ENCODE measurements at places on chromosomes 7 and 10. TPM values are rescaled to one million over a fixed set of nuclear protein-coding genes. Genes with fewer than 3 reads are reported as not detected.
A peak's percentile ranks its signal among the peaks of the same experiment; 100 is the strongest.

DNA sequence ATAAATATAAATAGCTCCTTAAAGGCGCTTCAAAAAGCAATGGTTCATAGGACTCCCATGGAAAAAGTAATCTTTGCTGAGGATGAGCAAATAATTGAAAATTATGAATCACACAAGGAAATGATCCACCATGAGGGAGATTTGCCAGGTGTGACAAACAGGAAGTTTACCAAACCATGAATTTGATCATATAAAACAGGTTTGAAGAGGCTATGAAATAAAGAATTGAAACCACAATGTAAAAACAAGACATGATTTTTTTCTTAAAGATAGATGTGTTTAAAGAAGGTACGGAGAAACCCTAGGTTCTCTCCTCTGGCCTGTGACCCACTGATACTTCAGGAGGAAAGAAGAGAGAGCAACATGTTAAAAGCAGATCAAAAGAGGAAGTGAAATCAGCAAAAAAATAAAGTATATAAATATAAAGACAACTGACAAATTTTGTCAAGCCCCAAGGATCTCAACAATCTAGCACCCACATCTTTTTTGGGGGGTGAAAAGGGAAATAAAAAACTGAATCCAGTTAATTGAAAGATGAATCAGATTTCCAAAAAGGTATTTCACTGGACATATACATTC is 111.3 kb upstream of the ASAH2 start:
- DNase-seq: no peak

GRCh38 chr10:29273478-29273877 is 15.4 kb upstream of the LYZL1 start:
- DNase-seq: no peak

DNA sequence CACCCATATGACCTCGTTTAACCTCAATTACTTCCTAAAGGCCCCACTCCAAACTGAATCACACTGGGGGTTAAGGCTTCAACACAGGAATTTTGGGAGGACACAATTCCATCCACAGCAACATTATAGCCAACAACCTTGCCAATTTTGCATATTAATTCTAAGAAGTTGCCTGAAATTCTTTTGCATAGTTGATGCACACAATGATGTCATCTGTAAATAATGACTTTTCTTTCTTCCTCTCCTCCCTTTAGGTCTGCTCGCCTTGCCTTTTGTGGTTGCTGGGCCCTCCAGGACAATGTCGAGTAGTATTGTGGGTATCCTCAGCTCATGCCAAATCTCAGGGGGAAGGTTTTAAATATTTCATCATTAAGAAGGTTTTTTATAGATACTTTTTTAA is 16.0 kb upstream of the CAMK2B start:
- no peak for DNase-seq

GRCh38 chr7:108454674-108455550 is 1.3 kb downstream of the NRCAM start:
- DNase-seq: peak; percentile 16

The SPDYE9 gene
- 0.29 TPM for polyA plus RNA-seq

- DNase-seq: no peak
Observed at GRCh38 chr7:109699661-109700060, 1130.0 kb downstream of the DNAJB9 start.

- DNase-seq: no peak
Observed at GRCh38 chr7:28395831-28396230, 16.5 kb upstream of the CREB5 start.

The FAM25A gene
- polyA plus RNA-seq: not detected

DNA sequence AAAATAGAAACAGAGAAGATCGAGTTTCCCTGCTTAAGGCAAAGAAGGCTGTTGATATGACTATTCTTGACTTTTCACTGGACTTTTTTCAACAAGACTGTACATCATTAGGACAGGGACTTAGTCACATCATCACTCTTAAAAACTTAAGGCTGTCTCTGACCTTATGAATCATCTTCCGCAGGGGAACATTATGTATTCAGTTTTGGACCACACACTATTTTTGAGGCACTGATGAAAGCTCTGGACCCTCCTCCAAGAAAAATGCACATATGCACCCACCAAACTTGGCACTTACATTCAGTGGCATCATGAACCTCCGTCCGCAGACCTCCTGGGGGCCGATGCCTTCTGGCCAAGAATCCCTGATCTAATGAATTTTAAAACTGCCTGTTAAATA is 96.4 kb downstream of the CALD1 start:
- DNase-seq: no peak

DNA sequence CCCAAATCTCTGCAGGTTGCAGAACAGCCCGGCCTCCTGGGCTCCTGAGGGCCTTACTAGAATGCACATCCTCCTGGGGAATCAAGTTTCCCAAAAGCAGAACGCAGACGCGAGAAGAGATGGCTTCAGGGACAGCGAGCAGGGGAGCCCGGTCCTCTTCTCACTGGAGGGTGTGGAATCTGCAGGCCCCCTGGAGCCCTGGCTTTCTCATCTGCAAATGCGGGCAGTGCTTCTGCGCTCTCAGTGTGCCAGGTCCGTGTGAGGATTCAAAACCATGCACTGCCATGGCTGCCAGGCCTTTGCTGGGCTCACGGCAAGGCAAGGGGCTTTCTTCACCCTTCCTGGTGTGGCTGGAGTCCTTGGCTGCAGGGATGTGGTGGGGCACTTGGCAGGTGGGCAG is 330.9 kb upstream of the MKI67 start:
- DNase-seq: no peak

- DNase-seq: no peak
Observed at GRCh38 chr7:68544851-68545250, 1053.4 kb upstream of the AUTS2 start.

GRCh38 chr7:32427769-32428291 is 62.4 kb downstream of the LSM5 start:
- peak; percentile 78 for DNase-seq

GRCh38 chr10:125155101-125155500 is 5.3 kb downstream of the CTBP2 start:
- no peak for DNase-seq

The PLAC9 gene
- 21.8 TPM for polyA plus RNA-seq

The ELOVL3 gene
- 3.4 TPM for polyA plus RNA-seq

The NXPH1 gene
- polyA plus RNA-seq: 0.23 TPM

GRCh38 chr7:151508991-151509390 is 10.7 kb downstream of the RHEB start:
- DNase-seq: no peak

DNA sequence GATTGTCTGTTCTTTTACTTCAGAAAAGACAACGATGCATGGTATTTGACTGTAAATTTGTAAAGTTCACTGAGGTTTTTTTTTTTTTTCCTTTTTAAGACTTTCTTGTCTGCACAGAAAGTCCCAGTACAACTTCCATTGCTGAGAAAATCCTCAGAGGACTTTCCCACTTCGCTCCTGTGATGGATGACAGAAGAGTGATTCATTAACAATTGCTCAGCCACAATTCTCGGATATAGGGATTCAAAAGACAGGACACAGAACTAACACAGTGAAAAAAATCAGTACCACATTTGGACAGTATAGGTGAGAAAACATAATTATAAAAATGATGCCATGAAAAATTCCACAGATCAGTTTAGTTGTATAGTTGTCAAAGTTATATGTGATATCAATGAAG is 48.0 kb downstream of the SEC23IP start:
- no peak for DNase-seq

The KIF11 gene
- polyA plus RNA-seq: 35.2 TPM

GRCh38 chr10:17238445-17239291 is 10.6 kb downstream of the VIM start:
- DNase-seq: no peak

The TSPAN13 gene
- polyA plus RNA-seq: 35.3 TPM

- DNase-seq: no peak
Observed at GRCh38 chr7:16261100-16261499, 160.2 kb downstream of the CRPPA start.

GRCh38 chr7:129523924-129524323 is 21.6 kb downstream of the SMKR1 start:
- DNase-seq: no peak

GRCh38 chr10:4169448-4169847 is 384.4 kb upstream of the KLF6 start:
- DNase-seq: no peak

The CALHM1 gene
- 0.06 TPM for polyA plus RNA-seq

DNA sequence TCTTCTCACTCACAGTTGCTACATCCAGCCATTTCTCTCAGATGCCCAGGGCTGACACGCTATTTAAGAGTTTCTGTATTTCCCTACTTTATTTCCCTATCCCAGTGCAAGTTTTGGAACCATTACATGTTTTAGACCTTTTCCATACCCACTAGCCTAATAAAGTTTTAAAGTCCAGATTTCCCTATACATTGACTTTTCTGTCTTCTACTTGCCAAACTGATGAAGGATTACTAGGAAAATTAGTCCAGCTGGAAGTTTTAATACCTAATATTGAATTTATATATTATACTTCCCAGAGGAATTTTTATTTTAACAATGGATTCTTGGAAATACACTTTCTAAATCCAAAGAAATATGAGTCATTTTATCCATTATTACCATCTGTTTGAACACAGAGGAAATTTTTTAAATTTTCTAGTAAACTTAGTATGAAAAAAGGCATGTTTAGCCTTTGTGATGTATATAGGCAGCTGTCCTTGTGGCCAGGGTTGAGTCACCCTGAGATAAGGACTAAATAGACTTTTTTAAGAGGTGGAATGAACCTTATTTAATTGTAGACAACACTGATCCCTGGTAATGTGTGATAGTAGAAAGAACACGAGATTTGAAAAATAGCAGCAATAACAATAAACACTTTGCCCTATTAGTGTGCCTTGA is 205.0 kb downstream of the TFEC start:
- no peak for DNase-seq

- DNase-seq: no peak
Observed at GRCh38 chr7:107691716-107692115, 31.1 kb downstream of the SLC26A4 start.

The SHOC2 gene
- 44.4 TPM for polyA plus RNA-seq

GRCh38 chr7:102310414-102310815 is 23.7 kb downstream of the SH2B2 start:
- DNase-seq: no peak

DNA sequence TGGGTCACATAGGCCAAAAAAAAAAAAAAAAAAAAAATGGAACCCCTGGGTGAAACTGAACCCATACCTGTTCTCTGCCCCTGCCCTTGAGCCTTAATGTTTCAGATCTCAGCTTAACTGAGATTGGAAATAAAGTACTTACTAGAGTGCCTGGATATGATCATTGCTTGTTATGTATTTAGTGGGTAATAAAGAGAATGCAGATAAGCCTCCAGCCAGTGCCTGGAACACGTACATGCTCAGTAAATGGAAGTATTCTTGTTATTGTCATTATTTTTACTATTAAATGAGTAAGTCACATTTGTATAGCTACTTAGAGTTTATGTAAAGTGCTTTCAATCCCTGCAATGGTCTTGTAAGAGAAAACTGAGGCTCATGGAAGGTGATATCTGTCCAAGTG is 14.7 kb downstream of the SLC16A12 start:
- DNase-seq: no peak

The MCM10 gene
- 10.6 TPM for polyA plus RNA-seq

The TBX20 gene
- polyA plus RNA-seq: 0.16 TPM

- DNase-seq: no peak
Observed at GRCh38 chr10:74674927-74675326, 151.5 kb upstream of the KAT6B start.

DNA sequence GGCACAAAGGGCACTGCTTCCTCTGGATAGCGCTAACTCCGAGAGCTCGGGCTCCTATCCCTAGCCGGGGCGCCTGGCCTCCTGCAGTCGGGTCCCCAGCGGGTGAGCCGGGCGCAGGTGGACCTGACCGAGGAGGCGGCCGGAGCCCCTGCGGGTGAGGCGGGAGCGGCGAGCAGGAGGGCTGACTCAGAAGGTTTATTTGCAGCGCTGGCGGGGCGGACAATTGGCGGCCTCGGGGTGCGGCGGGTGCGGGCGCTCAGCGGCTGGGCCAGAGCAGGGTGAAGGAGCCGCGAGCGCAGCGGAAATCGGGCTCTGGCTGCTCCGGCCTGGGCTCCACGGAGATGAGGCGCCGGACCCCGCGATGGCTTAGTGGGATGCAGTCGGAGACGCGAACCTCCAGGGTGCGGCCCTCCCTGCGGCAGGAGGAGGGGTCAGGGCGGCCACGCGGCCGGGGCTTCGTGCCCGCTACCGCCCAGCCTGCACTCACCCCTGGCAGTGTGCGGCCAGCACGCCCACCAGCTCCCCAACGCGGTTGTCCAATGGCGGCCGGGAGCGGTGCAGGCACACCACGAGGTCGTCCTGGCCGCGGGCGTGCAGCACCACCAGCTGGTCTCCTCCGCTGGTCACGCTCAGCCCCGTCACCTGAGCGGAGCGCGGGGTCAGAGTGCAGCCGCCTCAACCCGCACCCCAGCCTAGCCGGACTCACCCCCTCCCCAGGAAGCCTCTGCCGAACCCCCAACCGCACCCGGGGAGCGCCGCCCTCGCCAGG is 16.1 kb downstream of the MYO1G start:
- DNase-seq: no peak

GRCh38 chr10:114499116-114499515 is 94.8 kb upstream of the AFAP1L2 start:
- no peak for DNase-seq

The BMPER gene
- polyA plus RNA-seq: 20.4 TPM

GRCh38 chr10:122854648-122855047 is 9.0 kb upstream of the CUZD1 start:
- DNase-seq: no peak

DNA sequence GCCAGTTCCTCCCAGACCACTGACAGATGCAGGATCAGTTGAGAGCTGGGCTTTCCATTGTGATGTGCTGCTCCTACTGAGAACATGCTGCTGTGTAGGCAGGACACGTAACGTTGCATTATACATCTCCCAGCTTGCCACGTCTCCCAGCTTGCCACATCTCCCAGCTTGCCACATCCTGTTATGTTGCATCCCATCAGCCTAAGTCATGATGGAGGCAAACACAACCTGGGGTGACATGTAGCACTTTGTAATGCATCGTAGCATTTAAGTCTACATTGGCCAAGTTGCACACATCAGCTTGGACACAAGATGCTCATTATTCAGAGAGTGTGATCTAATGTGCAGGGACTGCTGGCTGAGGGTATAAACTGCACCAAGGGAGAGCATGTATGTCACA is 73.3 kb upstream of the CHCHD3 start:
- DNase-seq: no peak

GRCh38 chr10:86899670-86900276 is 57.6 kb downstream of the MMRN2 start:
- DNase-seq: peak; percentile 56
